A549 treated with Mapracorat at 1 μM for 4 hours (cell line): ENCODE measurements at places on chromosomes 3 and 15. TPM values are rescaled to one million over a fixed set of nuclear protein-coding genes. Genes with fewer than 3 reads are reported as not detected.

The EXD1 gene
- not detected in 5 replicates for total RNA-seq

The NR2E3 gene
- 0.08 to 0.31 TPM (median 0.25 TPM) in 5 replicates for total RNA-seq

The PARP9 gene
- total RNA-seq, result 5.1 to 6.1 TPM (median 5.5 TPM) in 5 replicates

The AQR gene
- total RNA-seq, result 29.5 to 34.5 TPM (median 32.5 TPM) in 5 replicates

The CPN2 gene
- total RNA-seq, result not detected in 5 replicates

The SI gene
- total RNA-seq, result not detected in 5 replicates

The TMCO5A gene
- total RNA-seq, result not detected in 5 replicates

The CACNA2D2 gene
- 0.50 to 0.79 TPM (median 0.72 TPM) in 5 replicates for total RNA-seq

The EIF2B5 gene
- total RNA-seq, result 25.3 to 30.3 TPM (median 28.3 TPM) in 5 replicates

The FMN1 gene
- 0.21 to 0.43 TPM (median 0.28 TPM) in 5 replicates for total RNA-seq

The CLDN11 gene
- 0.13 to 0.21 TPM (median 0.18 TPM) in 3 of 5 replicates, not detected in the others for total RNA-seq

The MYRIP gene
- total RNA-seq, result not detected in 5 replicates

The SEMA5B gene
- total RNA-seq, result 0.15 to 0.66 TPM (median 0.33 TPM) in 5 replicates

The TAGLN3 gene
- not detected in 5 replicates for total RNA-seq

The PLA2G4E gene
- total RNA-seq, result not detected in 5 replicates

The GOLGA8R gene
- 0.17 to 0.26 TPM (median 0.22 TPM) in 4 of 5 replicates, not detected in the other for total RNA-seq

The THUMPD3 gene
- 45.7 to 61.7 TPM (median 51.3 TPM) in 5 replicates for total RNA-seq

The CFAP92 gene
- 0.21 TPM in 1 of 5 replicates, not detected in the others for total RNA-seq

The GXYLT2 gene
- total RNA-seq, result 1.1 to 1.4 TPM (median 1.4 TPM) in 5 replicates

The ANKRD63 gene
- 0.15 to 0.40 TPM (median 0.32 TPM) in 4 of 5 replicates, not detected in the other for total RNA-seq

The SLC35A5 gene
- total RNA-seq, result 11.3 to 17.0 TPM (median 16.0 TPM) in 5 replicates

The SLC22A13 gene
- not detected in 5 replicates for total RNA-seq

The MELTF gene
- total RNA-seq, result 43.8 to 67.7 TPM (median 59.5 TPM) in 5 replicates

The BSN gene
- 0.09 to 0.41 TPM (median 0.13 TPM) in 5 replicates for total RNA-seq

The C3orf85 gene
- not detected in 5 replicates for total RNA-seq

The POU1F1 gene
- not detected in 5 replicates for total RNA-seq

The SCN11A gene
- 0.02 TPM in 1 of 5 replicates, not detected in the others for total RNA-seq
